ENCODE measurements at places on chromosomes 6 and 20. TPM values are rescaled to one million over a fixed set of nuclear protein-coding genes. Genes with fewer than 3 reads are reported as not detected.
A peak's percentile ranks its signal among the peaks of the same experiment; 100 is the strongest.

DNA sequence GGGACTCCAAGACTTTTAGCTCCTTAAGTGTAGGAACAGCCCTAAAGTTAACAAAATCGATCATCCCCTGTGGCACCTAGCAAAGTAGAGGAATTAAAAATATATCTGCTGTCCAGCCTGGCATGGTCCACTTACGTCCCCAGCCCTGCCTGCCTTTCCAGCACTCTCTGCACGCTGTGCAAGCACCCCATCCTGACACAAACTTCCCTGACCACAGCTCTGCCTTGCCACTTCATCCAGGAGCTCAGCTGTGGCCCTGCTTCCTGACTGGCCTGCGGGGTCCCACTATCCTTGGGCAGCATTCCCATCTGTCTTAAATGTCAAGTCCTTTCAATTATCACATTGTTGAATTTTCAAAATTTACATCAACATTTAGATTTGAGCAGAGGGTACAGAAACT is 39.0 kb downstream of the BLOC1S5 start:
- H3K36me3 ChIP-seq: no peaks in the 10 kb centered on the region
- H3K27me3 ChIP-seq: no peaks in the 10 kb centered on the region
- H3K4me1 ChIP-seq: peaks cover 6% of the 10 kb centered on the region
- no peak overlapping the region for H3K27ac ChIP-seq
- no peak for DNase-seq

DNA sequence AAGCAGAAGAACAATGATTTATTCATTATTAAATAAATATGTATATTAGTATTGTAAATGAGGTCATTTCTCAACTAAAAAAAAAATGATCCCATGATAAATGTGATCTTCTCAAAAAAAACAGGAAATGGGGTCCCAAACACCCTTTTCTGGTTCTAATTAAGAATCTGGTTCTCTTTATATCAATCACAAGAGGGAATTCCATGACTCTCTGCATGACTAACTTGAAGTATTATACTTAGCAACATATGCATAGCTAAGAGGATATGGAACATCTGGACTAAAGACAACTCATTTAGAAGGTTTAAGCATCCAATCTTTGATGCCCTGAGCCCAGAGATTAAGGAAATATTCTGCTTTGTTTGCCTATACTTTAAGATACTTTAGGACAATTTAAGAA is 89.7 kb upstream of the EMILIN3 start:
- no peak overlapping the region for H3K27ac ChIP-seq
- no peak for DNase-seq
- no peaks in the 10 kb centered on the region for H3K4me1 ChIP-seq
- no peak overlapping the region for H3K4me3 ChIP-seq

DNA sequence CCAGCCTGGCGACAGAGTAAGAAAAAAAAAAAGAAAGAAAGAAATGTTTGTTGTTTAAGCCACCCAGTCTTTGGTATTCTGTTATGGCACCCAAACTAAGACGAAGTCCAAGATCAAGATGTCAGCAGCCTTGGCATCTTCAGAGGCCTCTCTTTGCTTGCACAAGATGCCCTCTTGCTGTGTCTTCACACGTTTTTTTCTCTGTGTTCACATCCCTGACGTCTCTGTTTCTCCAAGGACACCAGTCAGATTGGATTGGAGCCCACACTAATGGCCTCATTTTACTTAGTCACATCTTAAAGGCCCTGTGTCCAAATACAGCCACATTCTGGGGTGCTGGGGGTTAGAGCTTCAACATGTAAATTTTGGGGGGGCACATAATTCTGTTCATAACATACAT is 380.9 kb downstream of the GJA1 start:
- no peaks in the 10 kb centered on the region for H3K4me1 ChIP-seq
- H3K27ac ChIP-seq: no peak overlapping the region
- H3K36me3 ChIP-seq: no peaks in the 10 kb centered on the region
- no peak for DNase-seq
- H3K4me3 ChIP-seq: no peak overlapping the region

- no peak for DNase-seq
- H3K36me3 ChIP-seq: no peaks in the 10 kb centered on the region
- H3K27ac ChIP-seq: no peak overlapping the region
- no peak overlapping the region for H3K4me3 ChIP-seq
These were observed 8.7 kb upstream of the HLA-E start for GRCh38 chr6:30480536-30481156.

Gene CLPSL2
- not detected for total RNA-seq

DNA sequence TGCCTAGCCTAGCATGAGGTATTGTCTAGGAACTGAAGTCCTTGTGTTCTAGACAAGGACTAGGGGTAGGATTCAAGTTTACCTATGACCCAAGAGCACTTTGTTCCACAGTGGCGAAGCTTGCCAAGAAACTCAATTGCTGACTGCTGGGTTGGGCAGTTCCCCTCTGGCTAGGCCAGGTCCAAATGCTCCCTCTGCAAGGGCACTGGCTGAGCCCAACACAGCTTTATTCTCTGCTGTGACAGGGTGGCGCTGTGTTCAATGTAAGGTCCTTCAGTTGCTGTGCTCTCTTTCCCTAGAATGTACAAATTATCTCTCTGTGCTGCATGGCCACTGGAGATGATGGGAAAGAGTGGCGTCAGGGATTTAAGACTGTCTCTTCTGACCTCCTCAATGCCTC is 950.8 kb downstream of the HACE1 start:
- H3K27me3 ChIP-seq: no peaks in the 10 kb centered on the region
- H3K4me1 ChIP-seq: no peaks in the 10 kb centered on the region
- no peak for DNase-seq
- no peak overlapping the region for H3K4me3 ChIP-seq

- no peaks in the 10 kb centered on the region for H3K36me3 ChIP-seq
- no peak overlapping the region for H3K27ac ChIP-seq
- no peaks in the 10 kb centered on the region for H3K4me1 ChIP-seq
- H3K27me3 ChIP-seq: no peaks in the 10 kb centered on the region
- H3K4me3 ChIP-seq: no peak overlapping the region
These were observed 56.3 kb upstream of the EYA4 start for GRCh38 chr6:133184798-133185372.

GRCh38 chr6:127177923-127178231 is 59.4 kb downstream of the RSPO3 start:
- no peak overlapping the region for H3K4me3 ChIP-seq
- DNase-seq: no peak
- H3K4me1 ChIP-seq: no peaks in the 10 kb centered on the region
- H3K27ac ChIP-seq: no peak overlapping the region
- H3K36me3 ChIP-seq: no peaks in the 10 kb centered on the region

DNA sequence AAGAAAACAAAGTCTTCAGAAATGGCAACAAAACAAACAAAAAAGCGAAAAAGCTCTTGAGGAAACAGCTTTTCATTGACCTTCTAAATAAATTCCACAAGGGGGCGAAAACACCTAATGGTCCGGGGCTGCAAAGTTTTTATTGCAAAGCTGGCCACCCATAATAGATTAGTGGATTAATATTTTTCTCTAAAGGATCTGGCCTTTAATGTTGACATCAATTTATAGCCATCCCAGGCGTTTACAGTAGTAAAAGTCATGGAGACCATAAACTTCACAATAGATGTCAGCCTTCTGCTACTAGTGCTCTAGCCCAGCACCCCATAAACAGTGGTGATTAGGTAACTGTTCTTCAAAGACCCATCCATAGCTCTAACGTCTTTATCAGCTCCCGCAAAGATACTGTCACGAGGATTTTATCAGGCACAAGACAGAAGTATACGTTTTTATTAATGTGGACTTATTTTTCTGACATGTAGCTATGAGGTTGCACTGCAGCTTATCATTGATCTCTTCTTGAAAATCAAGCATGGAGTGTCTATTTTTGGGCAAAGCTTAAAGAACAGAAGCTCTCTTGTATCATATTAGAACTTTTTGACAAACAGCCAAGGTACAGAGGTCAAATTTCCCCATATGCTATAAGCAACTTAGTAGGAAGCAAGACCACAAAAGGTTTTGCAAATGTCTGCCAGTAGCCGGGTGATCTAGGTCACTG is 4.7 kb downstream of the CITED2 start:
- peak overlapping the region; percentile 99 for H3K27ac ChIP-seq
- no peak for DNase-seq
- peaks cover 36% of the 10 kb centered on the region for H3K4me1 ChIP-seq
- no peaks in the 10 kb centered on the region for H3K27me3 ChIP-seq

DNA sequence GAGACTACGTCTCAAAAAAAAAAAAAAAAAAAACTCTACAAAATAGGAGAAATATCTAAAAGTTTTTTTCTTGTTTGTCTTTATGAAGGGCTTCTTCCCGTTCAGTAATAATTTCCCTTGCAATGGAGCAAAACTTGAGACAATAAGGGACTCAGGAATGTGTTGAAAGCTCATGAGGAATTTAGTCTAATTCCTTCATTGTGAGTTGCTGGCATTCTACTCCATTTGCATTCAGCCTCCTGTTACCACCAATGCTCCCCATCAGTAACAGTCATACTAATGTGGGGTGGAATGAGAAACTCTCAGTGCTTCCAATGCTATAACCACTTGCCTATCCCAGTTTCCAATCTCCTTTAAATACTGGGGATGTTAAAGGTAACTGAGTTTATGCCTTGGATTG is 576.7 kb upstream of the AGPAT4 start:
- DNase-seq: no peak
- H3K4me1 ChIP-seq: no peaks in the 10 kb centered on the region
- no peaks in the 10 kb centered on the region for H3K27me3 ChIP-seq
- H3K4me3 ChIP-seq: no peak overlapping the region
- no peak overlapping the region for H3K27ac ChIP-seq

Gene NTSR1
- total RNA-seq: 0.09 TPM

DNA sequence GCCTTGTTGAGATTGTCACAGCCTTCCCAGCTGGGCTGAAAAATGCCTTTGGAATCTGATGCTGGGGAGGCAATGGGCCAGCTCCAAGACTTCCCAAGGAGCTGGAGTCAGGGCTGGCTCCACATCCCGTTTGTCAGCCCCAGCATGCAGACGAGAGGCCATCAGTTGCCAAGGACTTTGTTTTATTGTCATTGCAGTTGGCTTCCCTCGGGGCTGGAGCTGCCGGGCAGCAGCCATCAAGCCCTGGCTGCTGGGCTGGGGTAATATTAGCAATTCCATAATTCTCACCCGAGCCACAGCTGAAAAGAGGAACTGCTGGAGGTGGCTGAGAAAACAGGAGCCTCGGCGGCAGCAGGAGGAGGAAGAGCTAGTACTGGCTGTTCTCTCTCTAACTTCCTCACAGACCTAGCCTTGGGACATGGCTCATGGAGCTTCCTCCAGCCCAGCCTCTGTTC is 182.5 kb downstream of the CDC5L start:
- H3K4me1 ChIP-seq: peaks cover 12% of the 10 kb centered on the region
- H3K27me3 ChIP-seq: no peaks in the 10 kb centered on the region
- no peak overlapping the region for H3K27ac ChIP-seq

DNA sequence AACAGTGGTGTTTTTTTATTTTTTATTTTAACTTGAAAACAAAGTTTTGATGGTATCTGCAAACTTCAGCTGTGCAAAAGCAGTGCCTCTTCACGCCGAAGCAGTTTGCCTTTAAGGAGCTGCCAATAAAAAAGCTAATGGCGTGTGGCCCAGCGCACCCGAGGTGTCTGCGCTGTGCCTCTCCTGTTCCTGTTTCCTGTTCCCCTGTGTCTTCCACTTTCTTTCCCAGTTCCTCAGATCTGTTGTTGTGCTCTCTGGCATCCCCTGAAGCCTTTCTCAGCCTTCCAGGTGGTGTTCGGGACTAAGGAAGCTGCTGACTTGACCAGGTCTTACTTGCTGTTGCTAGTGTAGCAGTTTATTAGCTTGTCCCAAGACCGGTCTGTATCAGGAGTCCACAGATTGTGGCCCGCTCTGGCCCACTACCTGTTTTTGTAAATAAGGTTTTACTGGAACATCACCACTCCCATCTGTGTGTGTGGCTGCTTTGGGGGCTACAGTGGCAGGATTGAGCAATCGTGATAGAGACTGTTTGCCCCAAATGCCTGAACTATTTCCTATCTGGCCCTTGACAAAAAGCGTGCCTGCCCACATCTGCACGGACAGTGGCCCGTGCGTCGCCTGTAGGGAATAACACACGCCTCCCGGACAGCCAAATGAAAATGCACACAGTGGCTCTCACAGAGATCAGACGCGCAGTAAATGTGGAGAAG is 178.3 kb downstream of the TMEM242 start:
- DNase-seq: no peak
- peak overlapping the region; percentile 67 for H3K27ac ChIP-seq
- peaks cover 41% of the 10 kb centered on the region for H3K4me1 ChIP-seq
- peaks cover 24% of the 10 kb centered on the region for H3K36me3 ChIP-seq
- no peaks in the 10 kb centered on the region for H3K27me3 ChIP-seq

- no peaks in the 10 kb centered on the region for H3K4me1 ChIP-seq
- H3K27me3 ChIP-seq: peaks cover 3% of the 10 kb centered on the region
- H3K36me3 ChIP-seq: no peaks in the 10 kb centered on the region
These were observed 9.2 kb upstream of the EFHC1 start for GRCh38 chr6:52410979-52411378.

GRCh38 chr6:144653885-144654505 is 368.9 kb downstream of the UTRN start:
- no peak for DNase-seq
- H3K36me3 ChIP-seq: no peaks in the 10 kb centered on the region
- H3K4me3 ChIP-seq: no peak overlapping the region
- H3K4me1 ChIP-seq: peaks cover 13% of the 10 kb centered on the region

DNA sequence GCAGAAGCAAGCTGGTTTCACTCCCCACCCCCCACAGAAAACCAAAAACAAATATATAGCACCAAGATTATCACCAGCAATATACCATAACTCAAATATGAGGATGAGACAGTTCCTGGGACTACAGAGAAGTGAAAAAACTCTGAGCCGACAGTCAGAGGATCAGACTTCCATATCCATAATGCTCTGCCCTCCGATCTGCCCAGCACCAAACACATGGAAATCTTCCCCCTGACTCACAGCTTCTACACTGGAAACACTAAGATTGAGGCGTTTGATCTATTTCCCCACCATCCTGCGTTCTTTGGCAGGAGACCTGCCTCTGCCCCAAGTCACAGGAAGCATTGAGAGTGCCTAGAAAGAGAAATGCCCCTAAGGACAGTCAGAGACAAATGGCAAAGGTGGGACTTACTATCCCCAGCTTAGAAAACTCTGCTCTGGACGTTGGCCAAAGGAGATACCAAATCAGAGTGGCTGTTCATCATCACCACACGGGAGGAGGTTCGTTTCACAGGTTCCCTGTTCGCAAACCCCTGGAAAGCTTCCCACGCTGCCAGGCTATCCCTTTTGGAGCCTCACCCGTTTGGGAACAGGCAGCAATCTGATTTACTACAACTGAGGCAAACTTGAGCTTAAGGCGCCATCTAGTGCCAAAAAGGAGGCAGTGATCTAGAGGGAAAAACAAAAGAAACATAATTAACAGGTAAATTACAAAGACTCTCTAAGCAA is 48.7 kb upstream of the SRSF6 start:
- H3K4me1 ChIP-seq: no peaks in the 10 kb centered on the region
- peaks cover 6% of the 10 kb centered on the region for H3K27me3 ChIP-seq
- no peak overlapping the region for H3K27ac ChIP-seq
- H3K4me3 ChIP-seq: no peak overlapping the region

- H3K4me3 ChIP-seq: no peak overlapping the region
- peaks cover 8% of the 10 kb centered on the region for H3K4me1 ChIP-seq
- no peak for DNase-seq
- H3K27me3 ChIP-seq: no peaks in the 10 kb centered on the region
These were observed 49.2 kb upstream of the SASH1 start for GRCh38 chr6:148293181-148293995.

Gene OPRM1
- not detected for total RNA-seq

Gene CFAP206
- 0.26 TPM for total RNA-seq

- H3K27ac ChIP-seq: no peak overlapping the region
- no peak overlapping the region for H3K4me3 ChIP-seq
- peaks cover 65% of the 10 kb centered on the region for H3K4me1 ChIP-seq
- no peaks in the 10 kb centered on the region for H3K36me3 ChIP-seq
These were observed 15.2 kb downstream of the CHMP4B start for GRCh38 chr20:33826270-33826897.

Gene HLA-C
- total RNA-seq: 1,073 TPM

Gene TBX18
- 1.0 TPM for total RNA-seq

Gene SMLR1
- not detected for total RNA-seq
